ENCODE measurements at places on chromosomes 4 and X. TPM values are rescaled to one million over a fixed set of nuclear protein-coding genes. Genes with fewer than 3 reads are reported as not detected.

GRCh38 chr4:37503261-37503660 is 182.9 kb downstream of the RELL1 start:
- no peak for DNase-seq

- no peak for DNase-seq
These were observed 420 bp downstream of the CC2D2A start for GRCh38 chr4:15470128-15470475.

GRCh38 chr4:88320224-88320779 is 35.9 kb upstream of the PPM1K start:
- peak; percentile 28 for DNase-seq

DNA sequence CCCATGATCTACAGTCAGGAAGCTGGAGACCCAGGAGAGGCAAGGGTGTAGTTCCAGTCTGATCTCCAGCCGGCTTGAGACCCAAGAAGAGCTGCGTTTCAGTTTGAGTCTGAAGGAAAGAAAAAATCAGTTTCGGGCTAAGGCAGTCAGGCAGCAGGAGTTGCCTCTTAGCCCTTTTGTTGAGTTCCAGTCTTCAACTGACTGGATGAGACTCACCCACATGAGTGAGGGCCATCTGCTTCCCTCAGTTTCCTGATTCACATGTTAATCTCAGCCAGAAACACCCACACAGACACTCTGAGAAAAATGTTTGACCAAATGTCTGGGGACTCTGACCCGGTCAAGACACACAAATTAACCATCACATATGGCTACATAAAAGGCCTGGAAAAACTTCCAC is 73.6 kb upstream of the ELOVL6 start:
- DNase-seq = no peak

DNA sequence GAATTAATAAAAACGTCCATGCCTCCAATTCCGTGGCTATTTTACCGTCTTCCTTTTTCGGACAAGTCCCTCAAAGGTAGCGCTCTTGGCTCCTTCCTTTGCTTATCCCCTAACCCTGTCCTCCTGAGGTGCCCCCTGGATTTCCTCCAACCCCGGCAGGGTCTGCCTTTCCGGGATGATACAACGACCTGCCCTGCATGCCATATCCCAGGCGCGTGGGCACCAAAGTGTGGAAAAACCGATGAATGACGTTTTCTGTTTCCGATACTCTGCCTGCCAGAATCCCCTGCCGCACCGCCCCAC is 706 bp upstream of the CSTF2 start:
- no peak for DNase-seq

DNA sequence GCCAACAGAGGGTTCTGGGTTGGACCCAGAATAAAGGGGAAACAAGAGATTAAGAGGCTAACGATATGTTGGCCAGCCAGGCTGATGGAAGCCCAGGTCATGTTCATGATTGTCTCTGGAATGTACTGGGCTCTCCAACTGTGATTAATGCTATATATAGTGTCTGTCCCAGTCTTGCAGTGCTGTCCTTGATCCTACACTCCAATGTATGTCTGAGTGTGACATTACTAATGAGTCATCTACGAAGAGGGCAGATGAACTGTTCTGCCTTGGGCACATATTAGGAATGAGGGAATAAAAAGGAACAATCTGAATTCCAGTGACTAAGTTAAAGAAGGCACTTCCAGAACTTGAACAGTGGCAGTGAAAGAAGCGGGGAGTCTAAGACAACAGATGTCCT is 142.1 kb downstream of the PDGFRA start:
- no peak for DNase-seq

DNA sequence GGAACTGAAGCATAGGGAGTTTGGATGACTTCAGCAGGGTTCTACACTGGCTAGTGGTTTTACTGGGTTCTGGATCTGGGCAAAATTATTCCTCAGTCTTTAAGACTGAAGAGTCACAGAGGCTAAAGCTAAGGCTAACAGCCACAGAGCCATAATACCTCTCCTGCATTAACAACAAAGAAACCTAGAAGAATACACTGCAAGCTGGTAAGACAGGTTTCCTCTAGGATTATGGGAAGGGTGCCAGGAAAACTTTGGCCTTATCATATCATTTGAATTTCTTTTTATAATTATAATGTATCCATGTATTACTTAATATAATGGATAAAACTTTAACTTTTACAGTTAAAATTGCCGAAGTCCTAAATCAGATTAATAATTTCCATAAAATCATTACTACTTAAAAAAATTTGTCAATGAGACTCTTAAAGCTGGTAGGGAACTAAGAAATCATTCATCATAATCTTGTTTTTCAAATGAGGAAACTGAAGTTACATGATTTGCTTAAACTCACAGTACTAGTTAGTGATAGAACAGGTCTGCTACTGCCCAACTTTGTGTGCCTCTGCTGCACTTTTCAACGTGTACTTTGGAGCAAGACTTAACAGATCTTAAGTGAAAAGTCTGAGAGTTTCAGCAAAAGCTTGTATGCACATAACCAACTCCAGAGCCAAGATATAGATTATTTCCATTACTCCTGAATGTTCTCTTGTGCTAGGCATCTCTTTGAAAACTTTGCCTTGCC is 24.2 kb upstream of the PGRMC2 start:
- DNase-seq = peak; percentile 8

DNA sequence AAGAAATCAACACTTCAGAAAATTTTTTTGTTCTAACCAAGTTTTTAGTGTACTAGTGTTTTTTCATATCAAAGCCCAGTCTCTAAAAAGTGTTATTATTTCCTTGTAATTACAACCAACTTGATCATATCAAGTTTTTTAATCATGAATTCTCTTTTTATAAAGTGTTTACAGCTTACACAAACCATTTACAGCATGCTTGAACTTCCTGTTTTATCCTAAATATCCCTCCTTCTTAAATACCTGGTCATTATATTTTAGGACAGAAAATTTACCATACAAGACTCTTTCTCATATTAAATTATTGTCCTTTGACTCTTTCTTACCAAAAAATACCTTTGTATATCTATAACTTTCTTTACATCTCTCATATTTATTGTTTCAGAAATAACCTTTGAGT is 89.4 kb upstream of the NPY2R start:
- no peak for DNase-seq

- peak; percentile 65 for DNase-seq
These were observed 9.0 kb upstream of the KLHL2 start for GRCh38 chr4:165198329-165198728.

DNA sequence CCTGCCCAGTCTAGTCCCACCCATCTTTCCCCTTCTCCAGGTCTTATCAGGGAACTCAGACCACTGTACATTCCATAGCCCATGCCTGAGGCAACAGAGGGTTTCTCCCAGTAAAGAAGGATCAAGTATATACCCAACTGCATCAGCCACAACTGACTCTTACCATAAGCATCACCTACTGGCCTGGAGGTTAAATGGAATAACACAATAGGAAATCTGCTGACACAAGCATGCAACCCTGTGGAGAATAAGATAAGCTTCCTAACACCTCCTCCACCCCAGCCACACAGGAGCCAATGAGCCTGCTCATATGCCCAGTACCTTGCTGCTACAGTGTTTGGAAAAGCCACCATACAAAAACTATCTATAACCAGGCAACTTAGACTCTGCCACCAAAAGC is 34.6 kb upstream of the PLK4 start:
- no peak for DNase-seq

GRCh38 chrX:25029288-25029825 is 13.6 kb upstream of the ARX start:
- DNase-seq = no peak

GRCh38 chrX:37785569-37785968 is 5.7 kb downstream of the CYBB start:
- DNase-seq = peak; percentile 7

DNA sequence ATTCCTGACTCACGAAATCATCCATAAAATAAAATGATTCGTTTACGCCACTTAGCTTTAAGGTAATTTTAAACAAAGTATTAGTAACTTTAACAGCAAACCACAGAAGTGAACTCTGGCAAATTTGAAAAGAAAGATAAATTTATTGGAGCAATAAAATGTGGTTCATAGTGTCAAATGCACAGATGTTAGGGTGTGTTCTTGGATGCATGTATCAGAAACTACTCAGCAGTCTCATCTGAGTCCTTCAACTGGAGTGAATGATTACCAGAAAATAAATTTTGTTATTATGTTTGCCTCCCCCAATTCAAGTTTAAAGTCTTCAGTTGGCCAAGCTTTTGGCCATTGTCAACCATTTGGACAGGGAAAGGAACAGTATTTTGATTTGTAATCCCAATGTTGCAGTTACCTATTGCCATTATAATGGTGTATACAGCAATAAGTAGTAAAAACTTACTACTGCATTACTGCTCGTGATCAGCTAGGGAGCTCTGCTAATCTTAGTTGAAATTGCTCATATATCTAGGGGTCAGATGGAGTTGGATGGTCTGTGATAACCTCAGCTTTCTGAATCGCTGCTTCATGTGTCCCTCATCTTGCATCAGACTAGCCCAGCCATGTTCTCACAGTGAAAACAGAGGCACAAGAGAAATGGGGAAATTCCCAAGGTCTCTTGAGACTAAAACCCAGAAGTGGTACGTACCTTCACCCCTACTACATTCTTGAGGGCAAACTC is 254.6 kb upstream of the KCNIP4 start:
- DNase-seq = no peak

- DNase-seq = no peak
These were observed 837.4 kb downstream of the ADGRL3 start for GRCh38 chr4:62037571-62037970.

- no peak for DNase-seq
These were observed 52.1 kb upstream of the RHOH start for GRCh38 chr4:40144716-40145115.

DNA sequence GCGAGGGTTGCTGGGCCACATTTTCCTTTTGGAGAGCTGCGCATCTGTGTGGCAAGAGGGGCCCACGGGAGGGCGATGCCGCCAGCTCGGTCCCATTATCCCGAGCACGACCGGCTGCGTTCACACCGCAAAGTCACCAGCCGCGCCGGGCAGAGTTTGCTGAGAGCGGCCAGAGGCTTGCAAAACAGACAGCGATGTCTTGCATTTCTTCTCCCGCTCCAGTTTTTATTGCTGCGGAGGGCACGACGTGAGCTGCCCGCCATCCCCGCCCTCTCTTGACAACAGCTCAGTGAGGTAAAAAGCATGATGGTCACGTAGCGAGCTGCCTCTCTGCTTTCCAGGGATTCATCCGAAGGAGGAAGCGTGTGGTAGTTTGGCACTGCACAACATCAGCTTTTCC is 102.1 kb upstream of the TENM3 start:
- DNase-seq = no peak

GRCh38 chrX:129744861-129745321 is 6.1 kb downstream of the XPNPEP2 start:
- no peak for DNase-seq

DNA sequence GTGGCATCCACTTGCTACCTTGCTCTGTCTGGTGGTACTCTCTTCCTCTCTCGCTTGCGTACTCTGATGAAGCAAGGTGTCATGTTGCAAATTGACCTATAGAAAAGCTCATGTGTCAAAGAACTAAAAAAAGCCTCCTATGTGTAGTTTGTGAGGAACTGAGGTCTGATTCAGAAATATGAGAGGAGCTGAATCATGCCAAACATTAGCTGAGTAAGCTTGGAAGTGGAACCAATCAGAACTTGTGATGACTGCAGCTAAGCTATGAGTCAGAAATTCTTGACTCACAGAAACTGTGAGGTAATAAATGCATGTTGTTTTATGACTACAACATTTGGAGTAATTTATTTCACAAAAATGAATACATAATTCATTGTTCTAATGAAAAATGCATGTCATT is 2138.8 kb downstream of the PCDH7 start:
- peak; percentile 82 for DNase-seq

DNA sequence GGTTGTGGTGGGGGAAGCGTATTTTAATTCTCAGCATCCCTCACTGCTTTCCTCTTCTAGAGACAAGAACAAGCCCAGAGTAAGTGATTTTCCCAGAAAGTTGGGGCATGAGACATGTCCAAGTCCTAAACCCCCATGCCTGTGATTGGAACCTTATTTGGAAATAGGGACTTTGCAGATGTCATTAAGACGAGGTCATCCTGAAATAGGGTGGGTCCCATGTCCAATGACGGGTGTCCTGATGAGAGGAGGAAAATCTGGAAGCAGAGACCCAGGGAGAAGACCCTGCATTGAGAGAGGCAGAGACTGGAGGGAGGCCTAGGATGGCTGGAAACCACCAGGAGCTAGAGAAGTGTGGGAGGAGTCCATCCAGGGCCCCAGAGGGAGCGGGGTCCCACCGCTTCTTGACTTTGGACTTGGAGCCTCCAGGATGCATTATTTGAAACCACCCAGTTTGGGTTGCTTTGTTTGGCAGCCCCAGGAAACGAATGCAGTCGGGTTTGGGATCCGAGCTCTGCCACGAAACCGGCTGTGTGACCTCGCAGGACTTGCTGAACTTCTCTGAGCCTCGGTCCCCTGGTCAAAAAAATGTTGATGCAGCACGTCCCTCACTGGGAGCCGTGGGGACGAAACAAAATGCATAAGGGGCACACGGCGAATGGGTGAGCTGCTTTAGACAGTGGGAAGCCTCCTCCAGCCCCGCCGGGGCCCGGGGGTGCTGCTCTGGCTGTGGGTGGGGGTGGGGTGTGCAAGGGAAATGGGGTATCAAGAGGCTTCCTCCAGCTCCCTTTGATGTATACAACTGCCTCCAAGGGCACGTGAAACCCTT is 113.9 kb downstream of the CPZ start:
- no peak for DNase-seq

DNA sequence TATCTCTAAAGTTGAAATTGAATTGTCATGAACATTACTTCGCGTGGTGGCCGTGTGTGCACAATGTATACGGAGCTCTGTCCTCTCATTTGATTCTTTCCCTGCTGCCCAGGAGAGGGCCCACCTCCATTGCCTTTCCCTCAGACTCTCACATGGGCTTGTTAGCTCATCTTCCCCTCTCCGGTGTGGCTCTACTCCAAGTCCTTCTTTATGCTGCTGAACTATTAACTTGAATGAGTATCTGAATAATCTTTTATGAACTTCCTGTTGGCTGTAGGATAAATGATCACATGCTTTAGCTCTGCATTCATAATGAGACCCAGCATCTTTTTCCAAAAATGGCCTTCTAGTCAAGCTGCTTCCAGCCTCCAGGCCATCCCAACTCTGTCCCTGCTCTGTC is 68.8 kb upstream of the CLNK start:
- no peak for DNase-seq

- no peak for DNase-seq
These were observed 173.6 kb downstream of the RAP1GDS1 start for GRCh38 chr4:98434816-98435215.

- no peak for DNase-seq
These were observed 468.7 kb upstream of the FAM241A start for GRCh38 chr4:111676533-111676932.

- DNase-seq = no peak
These were observed 108.4 kb downstream of the ANTXR2 start for GRCh38 chr4:79964400-79965211.

GRCh38 chrX:122269243-122269781 is 914.8 kb upstream of the GRIA3 start:
- peak; percentile 18 for DNase-seq

GRCh38 chrX:103356858-103357257 is 552 bp downstream of the TCEAL9 start:
- DNase-seq = no peak

GRCh38 chr4:11904117-11904535 is 475.4 kb upstream of the HS3ST1 start:
- DNase-seq = no peak

The ATP8A1 gene
- total RNA-seq = 0.14 TPM

The TIGD4 gene
- 0.18 TPM for total RNA-seq

The ATP6AP1 gene
- 51.0 TPM for total RNA-seq

The PDZD4 gene
- total RNA-seq = 0.04 TPM

The SMR3B gene
- not detected for total RNA-seq

The ARMCX1 gene
- total RNA-seq = 16.8 TPM

The BTK gene
- 0.07 TPM for total RNA-seq

The VSIG1 gene
- 2.8 TPM for total RNA-seq

The GRPR gene
- 0.11 TPM for total RNA-seq
